ENCODE measurements at places on chromosomes 2 and 18.
A peak's percentile ranks its signal among the peaks of the same experiment; 100 is the strongest.

DNA sequence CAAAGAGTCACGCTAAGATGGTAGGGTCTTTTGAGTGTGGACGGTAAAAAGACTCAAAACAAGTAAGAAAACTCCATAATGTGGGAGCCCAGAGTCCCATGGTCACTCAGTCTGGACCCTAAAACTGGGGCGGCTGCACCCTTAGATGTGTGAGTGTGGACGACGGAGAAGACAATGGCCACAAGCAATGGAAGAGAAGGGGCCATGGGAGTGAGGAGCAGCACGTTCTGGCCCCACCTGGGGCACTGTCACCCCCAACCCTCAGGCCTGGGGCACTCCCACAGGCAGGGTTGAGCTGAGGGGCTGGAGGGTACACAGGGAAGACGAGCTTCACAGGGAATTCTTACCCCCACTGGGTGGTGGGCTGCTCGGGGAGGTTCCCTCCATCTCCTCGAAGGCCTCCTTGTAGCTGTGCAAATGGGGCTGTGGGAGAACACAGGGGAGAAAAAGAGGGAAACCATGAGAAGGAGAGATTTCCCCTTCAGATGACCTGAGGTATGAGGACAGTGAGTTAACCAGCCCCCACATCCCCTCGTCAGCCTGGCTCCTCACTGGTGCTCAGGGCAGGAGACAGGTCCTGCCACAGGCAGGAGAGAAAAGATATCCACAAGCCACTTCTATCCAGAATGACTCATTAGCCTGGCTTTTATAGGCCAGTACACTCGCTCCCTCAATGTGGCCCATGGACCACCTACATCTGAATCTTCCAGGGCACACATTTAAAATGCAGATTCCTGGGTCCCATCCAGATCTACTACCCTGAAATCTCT lies 167.9 kb downstream of the TNS1 start:
- DNase-seq, result no peak

DNA sequence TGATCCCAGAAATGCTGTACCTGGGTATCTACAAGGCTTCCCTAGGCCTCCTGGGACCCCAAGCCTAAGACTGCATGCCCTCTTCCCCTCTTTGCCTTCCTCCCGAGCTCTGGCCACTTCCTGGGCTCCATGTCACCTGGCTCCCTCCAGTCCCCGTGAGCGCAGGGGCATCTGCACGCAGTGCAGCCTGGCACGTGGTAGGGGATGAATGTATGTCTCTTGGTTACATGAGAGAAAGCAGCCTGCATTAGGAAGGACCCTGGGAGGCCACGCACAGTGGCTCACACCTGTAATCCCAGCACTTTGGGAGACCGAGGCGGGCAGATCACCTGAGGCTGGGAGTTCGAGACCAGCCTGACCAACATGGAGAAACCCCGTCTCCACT lies 15.8 kb downstream of the PASK start:
- no peak for DNase-seq

GRCh38 chr2:157931542-157931941 lies 55.4 kb upstream of the ACVR1 start:
- DNase-seq, result no peak

- no peak for DNase-seq
Observed at GRCh38 chr2:213086571-213086970, 64.8 kb downstream of the IKZF2 start.

DNA sequence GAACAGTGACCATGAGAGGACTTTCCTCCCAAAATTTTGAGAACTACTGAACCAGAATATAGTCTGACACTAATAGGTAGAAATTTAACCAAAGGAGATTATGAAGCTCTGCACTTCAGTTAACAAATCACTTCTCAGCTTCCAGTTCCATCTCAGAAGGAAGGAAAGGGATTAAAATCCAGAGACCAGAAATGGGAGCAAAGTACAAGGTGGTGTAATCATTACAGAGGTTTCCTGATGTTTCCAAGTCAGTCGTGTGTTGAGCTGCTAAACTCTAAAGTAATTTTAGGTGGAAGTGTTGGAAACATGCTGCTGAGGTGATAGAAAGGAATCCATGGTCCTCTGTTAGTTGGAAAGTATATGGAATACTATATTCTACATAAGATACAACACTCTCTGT lies 10.8 kb downstream of the TYMS start:
- DNase-seq, result no peak

DNA sequence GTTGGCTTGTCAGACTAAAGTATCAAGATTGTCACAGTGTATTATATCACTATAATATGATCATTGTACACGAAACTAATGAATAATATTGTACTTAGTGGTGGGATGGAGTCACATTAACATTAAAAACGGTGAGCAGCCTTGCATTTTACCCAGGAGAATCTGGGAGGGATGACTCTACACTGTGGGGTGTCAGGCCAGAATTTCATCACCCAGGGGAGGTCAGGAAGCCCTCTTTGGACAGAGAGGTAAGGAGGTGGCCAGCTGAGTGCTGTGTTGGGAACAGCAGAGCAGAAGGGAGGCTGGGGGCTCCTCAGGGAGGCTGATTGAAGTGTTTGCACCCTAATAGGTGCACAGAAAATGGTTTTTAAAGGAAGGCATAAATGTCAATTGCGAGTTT lies 33.0 kb downstream of the CDCA7 start:
- DNase-seq, result no peak

- DNase-seq, result no peak
Observed at GRCh38 chr2:214593727-214594126, 182.9 kb downstream of the VWC2L start.

GRCh38 chr2:86807468-86808275 lies 17.0 kb upstream of the CD8A start:
- DNase-seq, result peak; percentile 78

- DNase-seq, result peak; percentile 52
Observed at GRCh38 chr18:3321133-3321812, 59.3 kb downstream of the MYL12B start.

- DNase-seq, result no peak
Observed at GRCh38 chr18:76429262-76430126, 65.5 kb downstream of the ZNF516 start.

- DNase-seq, result no peak
Observed at GRCh38 chr18:78994977-78995582, 15.5 kb downstream of the SALL3 start.

DNA sequence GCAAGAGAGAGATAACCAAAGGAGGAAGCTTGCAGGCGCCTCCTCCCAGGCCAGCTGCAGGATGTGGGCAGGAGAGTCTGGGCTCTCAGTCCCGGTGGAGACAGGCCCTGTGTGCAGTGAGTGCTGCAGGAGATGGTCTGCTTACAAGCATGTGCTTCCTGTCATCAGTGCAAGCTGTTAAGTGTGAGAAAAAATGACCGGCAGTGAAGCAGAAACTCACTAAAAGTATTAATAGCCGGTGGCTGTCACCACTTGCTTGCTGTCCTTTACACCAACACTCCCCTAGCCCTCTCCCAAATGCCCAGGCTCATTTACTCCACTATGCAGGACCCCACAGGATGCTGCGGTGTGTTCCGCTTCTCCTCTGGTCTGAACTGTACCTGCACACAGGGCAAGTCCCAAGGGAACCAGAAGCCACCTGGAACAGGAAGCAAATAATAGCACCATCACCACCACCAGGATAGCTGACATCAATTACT lies 435.6 kb upstream of the HS6ST1 start:
- DNase-seq, result peak; percentile 81
